Stimulated activated CD8-positive, alpha-beta memory T cell treated with anti-CD3 and anti-CD28 coated beads, Interleukin-15, amount 100 ng/mL, for 24 hours (primary cell): ENCODE measurements at places on chromosomes 2 and 18.

GRCh38 chr2:28413152-28413898 is 20.7 kb downstream of the FOSL2 start:
- no peak for DNase-seq

GRCh38 chr2:153476816-153477635 is 1.5 kb downstream of the RPRM start:
- no peak for DNase-seq

- no peak for DNase-seq
These were observed 127.9 kb downstream of the EVA1A start for GRCh38 chr2:75432761-75433361.

DNA sequence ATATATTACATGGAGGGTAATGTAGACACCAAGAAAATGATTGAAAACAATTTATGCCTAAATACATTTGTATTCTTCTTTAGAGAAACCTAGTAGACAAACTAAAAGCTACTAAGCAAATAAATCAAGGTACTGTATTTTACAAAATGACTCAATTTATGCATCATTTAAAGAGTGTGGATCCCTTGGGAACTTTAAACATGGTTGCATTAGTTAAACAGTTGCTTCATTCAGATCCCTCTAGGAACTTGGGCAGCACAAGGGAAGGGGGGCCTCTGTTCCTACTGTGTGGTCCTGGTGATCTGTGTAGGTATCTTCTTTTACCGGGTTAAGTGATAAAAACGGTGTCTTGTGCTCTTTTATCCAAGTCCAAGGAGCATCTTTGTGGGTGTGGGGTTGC is 31.5 kb upstream of the ATP8B1 start:
- DNase-seq = no peak

DNA sequence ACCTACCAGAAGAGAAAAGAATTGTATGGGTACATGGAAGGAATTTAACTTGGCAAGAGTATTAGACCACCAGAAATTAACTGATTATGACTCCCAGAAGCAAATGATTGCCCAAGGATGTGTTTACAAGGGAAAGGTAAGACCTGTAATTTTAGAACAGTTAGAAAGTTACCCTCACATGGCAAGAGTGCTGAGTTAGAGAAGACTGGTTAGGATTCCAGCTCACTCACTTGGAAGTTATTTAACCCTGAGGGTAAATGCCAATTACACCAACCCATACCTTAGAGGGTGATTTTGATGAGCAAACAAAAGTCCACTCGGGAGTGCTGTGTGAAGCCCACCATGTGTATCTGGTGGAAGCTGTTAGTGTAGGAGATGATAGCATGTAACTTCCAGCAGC is 170.2 kb downstream of the TPGS2 start:
- DNase-seq = no peak

DNA sequence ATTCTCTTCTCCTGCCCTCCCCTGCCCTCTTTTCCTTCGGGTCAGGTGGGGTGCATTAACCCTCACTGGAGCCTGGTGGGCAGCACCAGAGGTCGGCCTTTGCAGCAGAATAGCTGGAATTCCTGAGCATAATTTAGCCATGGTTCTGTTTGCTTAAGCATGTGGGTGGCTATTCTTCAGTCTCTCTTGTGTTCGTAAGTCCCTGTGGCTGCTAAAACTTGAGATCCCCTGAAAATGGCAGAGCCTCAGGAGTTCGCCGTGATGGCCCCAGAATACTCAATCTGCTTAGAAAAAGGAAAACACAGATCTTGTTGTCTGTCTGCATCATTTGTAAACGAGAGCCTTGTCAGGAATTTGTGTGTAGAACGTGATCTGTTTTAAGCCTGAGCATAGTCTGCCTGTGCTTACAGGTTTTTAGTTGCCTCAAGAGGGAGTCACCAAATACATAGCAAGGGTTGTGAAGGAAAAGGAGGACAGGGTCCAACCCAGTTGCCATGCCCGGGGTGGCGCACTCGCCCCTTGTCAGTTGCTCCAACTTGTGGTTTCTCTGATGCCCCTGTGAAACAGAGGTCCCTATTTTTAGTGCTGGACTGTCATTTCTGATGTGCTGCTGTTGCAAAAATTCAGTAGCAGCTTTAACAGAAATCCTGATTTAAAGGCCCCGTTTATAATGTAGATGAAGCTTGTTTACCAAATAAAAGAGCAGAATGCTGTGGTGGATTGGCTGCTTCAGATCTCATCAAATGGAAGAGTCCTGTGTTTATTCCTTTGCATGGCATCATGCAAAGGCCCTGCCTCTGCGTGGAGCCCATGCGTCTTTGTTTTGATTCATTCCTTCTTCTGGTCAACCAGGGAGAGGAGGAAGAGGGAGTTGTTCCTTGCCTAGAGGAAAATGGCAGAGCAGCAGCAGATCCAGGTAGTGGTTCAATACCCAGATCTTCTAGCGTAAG is 74.8 kb downstream of the WDSUB1 start:
- no peak for DNase-seq

- DNase-seq = no peak
These were observed 65.9 kb downstream of the IL1R2 start for GRCh38 chr2:102057502-102058292.

DNA sequence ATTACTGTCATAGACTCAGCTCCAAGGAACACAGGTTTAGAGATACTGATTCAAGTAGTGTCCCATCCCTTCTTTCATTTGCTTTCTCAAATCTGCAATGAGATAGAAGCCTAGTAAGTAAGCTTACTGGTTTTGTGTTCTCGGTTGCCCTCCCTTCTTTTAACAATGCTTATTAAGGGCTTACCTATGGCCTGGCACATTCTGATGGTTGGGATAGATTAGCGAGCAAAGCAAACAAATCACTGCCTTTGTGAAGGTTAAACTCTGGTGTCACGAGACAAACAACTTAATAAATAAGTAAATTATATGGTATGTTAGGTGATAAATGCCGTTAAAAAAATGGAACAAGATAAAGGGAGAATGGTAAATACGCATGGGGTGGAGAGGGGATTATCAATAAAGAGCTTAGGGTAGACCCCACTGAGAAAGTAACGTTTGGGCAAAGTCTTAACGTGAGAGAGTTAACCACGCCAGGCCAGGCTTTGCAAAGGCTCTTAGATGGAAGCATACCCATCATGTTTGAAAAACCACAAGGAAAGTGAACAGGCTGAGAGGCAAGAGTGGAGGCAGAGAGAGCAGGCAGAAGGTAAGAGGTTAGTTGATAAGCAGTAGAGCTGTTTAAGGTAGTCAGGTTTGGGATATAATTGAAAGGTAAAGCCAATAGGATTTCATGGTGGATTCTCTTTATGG is 31.0 kb downstream of the EIF2AK3 start:
- no peak for DNase-seq

GRCh38 chr18:13438507-13439056 is 220.0 kb downstream of the LDLRAD4 start:
- no peak for DNase-seq

GRCh38 chr2:147416099-147416498 is 428.7 kb upstream of the ACVR2A start:
- DNase-seq = no peak

DNA sequence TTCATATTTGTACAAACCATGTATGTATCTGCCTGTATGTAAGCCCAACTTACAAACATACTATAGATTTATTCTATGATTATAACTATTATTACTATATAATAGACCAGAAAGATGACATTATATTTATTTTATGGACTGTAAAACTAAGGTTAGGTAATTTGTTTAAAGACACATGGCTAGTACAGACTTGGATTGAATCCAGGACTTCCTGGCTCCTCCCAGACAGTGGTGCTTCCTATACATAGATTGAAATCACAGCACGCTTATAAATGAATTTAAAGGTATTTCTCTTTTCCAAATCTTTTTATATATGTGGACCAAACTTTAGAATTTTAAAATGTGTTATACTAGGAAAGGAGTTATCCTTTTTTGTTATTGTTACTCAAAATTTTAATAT is 151.6 kb upstream of the MYO3B start:
- DNase-seq = no peak
